ENCODE measurements at places on chromosomes 6 and 20. TPM values are rescaled to one million over a fixed set of nuclear protein-coding genes. Genes with fewer than 3 reads are reported as not detected.
A peak's percentile ranks its signal among the peaks of the same experiment; 100 is the strongest.

DNA sequence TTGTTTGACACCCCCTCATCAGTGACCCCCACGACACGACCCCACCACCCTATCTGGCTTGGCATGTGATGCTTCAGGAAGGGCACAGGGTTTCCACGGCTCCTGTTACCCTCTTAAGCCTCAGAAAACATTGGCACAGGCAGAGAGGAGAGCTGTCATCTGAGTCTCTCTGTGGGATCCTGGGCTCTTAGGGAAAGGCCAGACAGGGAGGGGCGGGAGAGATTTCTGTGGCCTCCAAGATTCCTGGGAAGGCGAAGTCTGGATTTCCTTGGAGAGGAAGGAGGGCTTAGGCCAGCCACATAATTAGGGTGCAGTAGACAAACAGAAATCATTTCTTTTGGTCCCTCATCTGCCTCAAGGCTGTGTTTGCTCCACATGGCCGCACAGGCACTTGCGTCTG lies 191.6 kb upstream of the SNX9 start:
- DNase-seq = no peak

The FRMD1 gene
- not detected for total RNA-seq

DNA sequence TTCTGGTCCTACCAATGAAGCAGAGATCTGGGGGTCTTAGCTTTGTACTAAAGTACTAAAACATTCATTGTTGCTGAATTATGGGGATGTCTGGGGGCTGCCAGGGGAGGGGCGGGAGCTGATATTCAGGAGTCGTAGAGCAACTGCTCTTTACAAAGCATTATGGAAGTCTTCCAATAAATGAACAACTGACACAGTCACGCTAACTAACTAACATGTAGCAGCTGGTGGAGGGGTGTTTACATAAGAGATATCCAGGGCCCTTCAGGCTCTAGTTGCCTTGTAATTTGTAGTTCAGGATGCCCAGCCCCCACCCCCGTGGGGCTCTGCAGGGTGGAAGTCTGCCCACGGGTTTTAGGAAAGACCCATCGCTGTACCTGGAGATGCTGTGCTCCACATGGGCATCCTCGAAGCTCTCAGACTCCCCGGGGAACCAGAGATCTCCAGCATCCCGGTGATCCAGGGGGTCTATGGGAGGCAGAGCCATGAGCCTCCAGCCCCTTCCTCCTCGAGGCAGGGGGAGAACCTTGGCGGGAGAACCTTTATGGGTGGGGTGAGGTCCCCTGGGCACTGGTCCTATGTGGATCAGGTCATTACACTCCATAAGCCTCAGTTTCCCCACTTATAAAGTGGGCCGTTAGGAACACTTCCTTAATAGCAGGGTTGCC lies 3.4 kb downstream of the TREM2 start:
- no peak for DNase-seq

GRCh38 chr6:149033454-149033853 lies 284.1 kb upstream of the TAB2 start:
- DNase-seq = no peak

GRCh38 chr6:157538168-157538567 lies 157.2 kb downstream of the ZDHHC14 start:
- DNase-seq = no peak

DNA sequence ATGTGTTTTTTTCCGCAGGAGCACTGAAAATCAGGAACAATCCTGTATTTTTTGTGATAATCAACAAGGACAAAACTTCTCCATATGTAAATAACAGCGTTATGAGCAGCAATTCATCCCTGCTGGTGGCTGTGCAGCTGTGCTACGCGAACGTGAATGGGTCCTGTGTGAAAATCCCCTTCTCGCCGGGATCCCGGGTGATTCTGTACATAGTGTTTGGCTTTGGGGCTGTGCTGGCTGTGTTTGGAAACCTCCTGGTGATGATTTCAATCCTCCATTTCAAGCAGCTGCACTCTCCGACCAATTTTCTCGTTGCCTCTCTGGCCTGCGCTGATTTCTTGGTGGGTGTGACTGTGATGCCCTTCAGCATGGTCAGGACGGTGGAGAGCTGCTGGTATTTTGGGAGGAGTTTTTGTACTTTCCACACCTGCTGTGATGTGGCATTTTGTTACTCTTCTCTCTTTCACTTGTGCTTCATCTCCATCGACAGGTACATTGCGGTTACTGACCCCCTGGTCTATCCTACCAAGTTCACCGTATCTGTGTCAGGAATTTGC lies at the start of gene TAAR6:
Gene TAAR6, plus strand, starts transcription at position 102 of the 557 bp plus-strand sequence. Its CDS starts 0 bp downstream, at position 102.
- DNase-seq = no peak

The TMC2 gene
- not detected for total RNA-seq

DNA sequence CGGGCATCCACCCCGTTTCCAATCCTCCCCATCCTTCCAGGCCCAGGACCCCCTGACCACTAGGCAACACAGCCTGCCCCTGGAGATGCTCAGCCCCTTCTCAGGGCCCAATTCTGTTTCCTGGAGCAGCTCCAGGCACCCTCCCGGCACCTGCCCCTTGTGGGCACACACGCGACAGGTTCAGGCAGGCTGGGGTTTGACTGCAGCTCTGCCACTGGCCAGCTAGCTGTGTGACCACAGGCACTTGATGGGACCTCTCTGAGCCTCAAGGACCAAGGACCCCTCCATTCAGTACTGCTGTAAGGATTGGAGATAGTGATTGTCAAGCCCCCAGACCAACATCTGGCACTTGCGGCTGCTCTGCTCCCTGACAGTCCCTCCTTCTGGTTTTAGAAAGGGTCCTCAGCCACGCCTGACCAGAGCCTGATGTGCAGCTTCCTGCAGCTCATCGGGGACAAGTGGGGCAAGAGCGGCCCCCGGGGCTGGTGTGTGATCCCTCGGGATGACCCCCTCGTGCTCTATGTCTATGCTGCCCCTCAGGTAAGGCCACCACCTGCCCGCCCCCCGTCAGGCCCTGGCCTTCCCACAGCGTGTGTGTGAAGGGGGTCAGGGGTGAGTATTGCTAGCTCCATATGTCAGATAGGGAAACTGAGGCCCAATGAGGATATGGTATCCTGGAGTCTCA lies 21.7 kb downstream of the FGD2 start:
- DNase-seq = no peak

DNA sequence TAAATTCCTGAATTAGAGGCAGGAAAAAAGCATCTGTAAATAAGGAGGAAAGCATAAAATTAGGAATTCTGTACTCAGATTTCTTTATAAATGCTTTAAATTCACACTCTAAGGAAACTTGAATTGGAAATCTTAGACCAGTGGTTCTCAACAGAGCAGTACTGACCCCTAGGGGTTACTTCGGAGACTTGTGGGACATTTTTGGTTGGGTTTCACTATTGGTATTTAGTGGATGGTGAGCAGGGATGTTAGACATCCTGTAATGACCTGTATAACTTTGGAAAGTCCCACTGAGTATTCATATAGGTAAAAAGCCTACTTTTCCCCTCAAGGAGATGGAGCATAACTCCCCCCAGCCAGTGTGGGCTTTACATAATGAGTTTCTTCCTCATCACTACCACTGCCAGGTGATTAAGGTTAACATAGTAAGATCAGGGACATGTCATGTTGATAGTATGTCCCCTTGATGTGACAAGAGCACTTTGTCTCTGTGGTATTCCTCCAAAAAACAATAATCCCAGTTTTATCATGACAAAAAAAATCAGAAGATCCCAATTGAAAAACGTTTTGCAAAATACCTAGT lies 31.0 kb downstream of the GLO1 start:
- DNase-seq = no peak

- no peak for DNase-seq
Observed at GRCh38 chr6:6842291-6842690, 253.8 kb downstream of the LY86 start.

DNA sequence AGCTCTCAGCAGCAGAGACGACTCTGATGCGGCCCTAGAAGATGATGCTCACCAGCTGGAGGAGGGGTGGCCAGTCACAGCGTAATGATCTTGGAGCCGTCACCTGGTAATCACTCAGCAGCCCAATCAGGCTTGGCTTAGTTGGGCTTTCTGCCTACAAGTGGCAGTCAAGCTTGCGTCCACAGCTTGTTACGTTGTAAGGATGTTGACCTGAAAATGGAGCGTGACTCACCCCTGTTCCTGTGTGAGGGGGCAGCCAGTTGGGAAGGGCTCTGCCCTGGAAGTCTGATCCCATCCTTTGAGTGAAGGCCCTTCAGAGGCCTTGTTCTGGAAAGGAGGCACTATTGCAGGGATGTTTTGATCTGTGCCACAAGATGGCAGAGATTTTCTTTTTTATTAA lies 49.8 kb downstream of the SPATA2 start:
- DNase-seq = no peak

- no peak for DNase-seq
Observed at GRCh38 chr20:60338556-60338955, 380.3 kb downstream of the CDH26 start.

GRCh38 chr6:158328952-158329351 lies 16.7 kb downstream of the TULP4 start:
- DNase-seq = no peak

GRCh38 chr20:58892141-58892931 lies 39.8 kb downstream of the GNAS start:
- no peak for DNase-seq

DNA sequence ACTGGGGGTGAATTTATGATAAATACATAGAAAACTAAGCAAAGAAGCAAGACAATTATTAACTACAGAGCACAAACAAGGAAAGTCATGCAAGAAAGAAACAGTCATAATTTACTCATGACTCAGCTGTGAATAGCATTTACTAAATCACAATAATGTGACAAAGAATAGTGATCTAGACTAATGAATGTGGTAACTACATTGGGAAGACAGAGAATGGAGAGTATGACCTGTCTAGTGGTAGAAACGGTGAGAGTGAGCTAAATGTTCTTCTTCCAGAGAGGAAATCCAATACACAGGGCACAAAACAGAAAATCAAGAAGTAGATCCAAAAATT lies 153.5 kb upstream of the DST start:
- DNase-seq = peak; percentile 61

DNA sequence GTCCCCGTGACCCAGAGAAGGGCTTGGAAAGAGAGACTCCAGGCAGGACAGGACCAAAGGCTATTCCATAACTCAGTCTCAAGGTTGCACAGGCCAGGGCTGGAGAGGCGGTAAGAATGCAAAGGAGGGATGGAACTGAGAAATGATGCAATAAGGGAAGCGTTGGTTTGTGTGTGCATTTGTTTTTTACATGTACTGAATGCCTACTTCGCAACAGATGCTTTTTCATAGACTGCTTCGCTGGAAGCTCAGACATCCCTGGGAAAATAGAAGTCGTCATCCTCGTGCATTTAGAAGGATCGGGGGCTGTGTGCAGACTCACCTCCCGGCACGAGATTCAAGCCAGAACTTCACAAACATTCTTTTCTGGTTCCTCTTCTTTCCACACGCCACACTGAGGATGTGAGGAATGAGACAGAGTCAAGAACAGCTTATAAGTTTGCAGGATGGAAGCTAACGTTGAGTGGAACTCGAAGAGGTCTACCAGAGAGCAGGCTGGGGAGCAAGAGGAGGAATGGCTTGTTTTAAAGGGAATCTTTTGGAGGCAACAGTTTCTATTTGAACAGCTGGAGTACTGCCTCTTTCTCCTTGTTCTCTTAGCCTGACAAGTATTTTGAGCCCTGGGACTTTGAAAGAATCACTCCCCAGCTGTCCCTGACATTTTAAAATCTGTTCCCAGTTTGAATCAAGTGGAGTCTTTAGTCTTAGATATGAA lies 19.3 kb upstream of the LY86 start:
- no peak for DNase-seq

The PAK5 gene
- not detected for total RNA-seq

- DNase-seq = no peak
Observed at GRCh38 chr6:144155529-144155928, 5.2 kb downstream of the STX11 start.

The CEP85L gene
- total RNA-seq = 2.2 TPM

GRCh38 chr6:163414946-163415619 lies 565 bp downstream of the QKI start:
- no peak for DNase-seq

DNA sequence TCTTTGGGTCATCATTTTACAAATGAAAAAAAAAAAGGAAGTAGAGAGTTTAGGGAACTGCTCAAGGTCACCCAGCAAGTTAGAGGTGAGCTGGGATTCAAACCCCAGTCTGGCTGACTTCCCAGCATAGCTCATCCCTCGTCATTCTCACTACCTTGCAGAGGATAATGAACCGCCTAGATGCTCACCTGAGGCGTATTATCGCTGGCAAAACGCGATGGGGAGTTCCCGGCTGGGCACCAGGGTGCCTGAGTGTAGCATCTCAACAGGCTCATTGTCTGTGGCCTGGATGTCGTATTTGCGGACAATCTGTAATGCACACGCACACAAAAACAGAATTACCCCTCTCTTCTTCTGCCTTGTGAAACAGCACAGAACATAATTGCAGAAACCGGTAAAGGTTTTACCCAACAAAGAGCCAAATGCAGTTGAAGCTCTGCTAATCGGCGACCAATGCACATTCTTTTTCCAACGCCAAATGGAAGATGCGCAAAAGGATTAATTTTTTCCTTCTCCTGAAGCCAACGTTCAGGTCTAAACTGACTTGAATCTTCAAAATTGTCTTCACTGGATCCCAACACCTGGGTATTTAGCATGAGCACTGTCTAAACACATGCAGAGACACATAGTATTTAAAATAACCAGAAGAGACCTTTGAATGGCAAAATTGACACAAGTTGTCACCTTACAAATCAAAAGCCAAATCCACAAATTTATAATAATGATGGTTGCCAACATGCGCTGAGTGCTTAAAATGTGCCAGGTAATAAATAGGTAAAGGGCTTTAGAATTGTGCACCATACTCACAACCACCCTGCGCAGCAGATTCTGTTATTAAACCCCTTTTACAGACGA lies 16.6 kb downstream of the CYP24A1 start:
- DNase-seq = no peak

- no peak for DNase-seq
Observed at GRCh38 chr6:167793421-167793820, 33.3 kb upstream of the AFDN start.

DNA sequence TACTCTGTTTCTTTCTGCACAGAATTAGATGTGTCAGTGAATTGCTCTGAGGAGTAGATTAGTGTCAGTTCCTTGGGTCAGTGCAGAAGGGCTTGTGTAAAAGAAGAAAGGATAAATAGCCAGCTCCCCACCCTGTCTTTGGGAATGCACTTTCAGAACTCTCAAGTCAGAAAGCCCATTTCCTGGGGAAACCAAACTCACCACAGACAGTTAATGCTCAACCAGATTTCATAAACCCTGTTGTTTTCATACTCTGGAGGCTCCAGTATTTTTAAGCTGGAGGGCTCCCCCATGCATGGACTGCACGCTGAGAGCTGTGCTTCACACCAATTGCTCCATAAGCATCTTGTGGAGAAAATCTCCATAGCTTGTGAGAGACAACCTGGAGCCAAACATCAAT lies 449.7 kb downstream of the CDH26 start:
- no peak for DNase-seq

The DHX35 gene
- 6.1 TPM for total RNA-seq

GRCh38 chr6:157017861-157018260 lies 240.7 kb downstream of the ARID1B start:
- DNase-seq = peak; percentile 92
